NCI-H1930 (cell line): ENCODE measurements at places on chromosomes 2 and 18.

- DNase-seq = no peak
Observed at GRCh38 chr2:162295009-162295408, 23.5 kb downstream of the IFIH1 start.

- no peak for DNase-seq
Observed at GRCh38 chr2:79005216-79005615, 20.3 kb upstream of the REG3G start.

GRCh38 chr2:232492963-232493700, 5.5 kb upstream of the ECEL1 start:
- DNase-seq = no peak

GRCh38 chr2:1509271-1510065, 96.2 kb downstream of the TPO start:
- no peak for DNase-seq

- DNase-seq = no peak
Observed at GRCh38 chr2:119015845-119016244, 73.9 kb downstream of the MARCO start.

DNA sequence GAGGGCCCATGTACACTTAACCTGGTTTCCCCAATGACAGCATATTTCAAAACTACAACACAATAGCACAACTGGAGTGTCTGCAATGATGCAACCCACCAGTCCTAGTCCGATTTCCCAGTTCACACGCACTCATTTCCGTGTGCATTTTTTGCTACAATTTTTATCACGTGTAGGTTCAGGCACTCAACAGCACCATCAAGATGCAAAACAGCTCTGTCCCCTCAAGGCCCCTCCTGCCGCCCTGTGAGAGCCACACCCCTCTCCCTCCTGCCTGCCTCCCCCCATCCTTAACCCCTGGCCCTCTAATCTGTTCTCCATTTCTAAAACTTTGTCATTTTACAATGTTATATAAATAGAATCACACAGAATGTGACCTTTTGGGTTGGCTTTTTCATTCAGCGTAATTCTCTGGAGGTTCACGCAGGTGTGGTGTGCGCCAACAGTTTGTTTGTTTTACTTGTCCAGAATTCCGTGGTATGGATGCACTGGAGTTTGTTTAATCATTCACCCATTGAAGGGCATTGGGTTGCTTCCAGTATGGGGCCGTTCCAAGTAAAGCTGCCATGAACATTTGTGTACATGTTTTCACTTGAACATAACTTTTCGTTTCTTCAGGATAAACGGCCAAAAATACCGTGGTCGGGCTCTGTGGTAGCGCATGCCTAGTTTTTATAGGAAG, 8.4 kb downstream of the KCNIP3 start:
- DNase-seq = no peak

- no peak for DNase-seq
Observed at GRCh38 chr2:219497495-219498279, 1.0 kb upstream of the GMPPA start.

GRCh38 chr2:221876016-221876415, 303.9 kb upstream of the EPHA4 start:
- DNase-seq = no peak

- no peak for DNase-seq
Observed at GRCh38 chr18:58335821-58336220, 291.8 kb downstream of the NEDD4L start.

DNA sequence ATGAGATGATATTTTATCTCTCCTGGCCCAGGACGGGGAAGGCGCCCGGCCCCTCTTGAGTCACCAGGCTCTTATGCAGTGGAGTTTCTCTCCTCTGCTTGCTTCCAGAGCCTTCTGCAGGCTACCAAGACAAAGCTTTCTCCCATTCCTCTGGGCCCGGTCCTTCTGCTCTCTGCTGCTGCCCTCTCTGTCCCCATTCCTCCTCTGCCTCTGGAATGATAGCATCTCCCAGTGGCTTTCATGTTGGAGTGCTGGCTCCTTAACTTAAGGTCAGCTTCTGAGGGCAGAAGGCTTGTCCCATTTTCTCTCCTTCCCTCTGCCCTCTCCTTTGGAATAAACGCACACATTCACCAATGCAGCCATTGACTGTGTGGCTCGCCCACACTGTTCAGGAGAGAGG, 86.2 kb downstream of the SDC1 start:
- DNase-seq = no peak

GRCh38 chr2:127612111-127612822, 33.7 kb upstream of the GPR17 start:
- no peak for DNase-seq

DNA sequence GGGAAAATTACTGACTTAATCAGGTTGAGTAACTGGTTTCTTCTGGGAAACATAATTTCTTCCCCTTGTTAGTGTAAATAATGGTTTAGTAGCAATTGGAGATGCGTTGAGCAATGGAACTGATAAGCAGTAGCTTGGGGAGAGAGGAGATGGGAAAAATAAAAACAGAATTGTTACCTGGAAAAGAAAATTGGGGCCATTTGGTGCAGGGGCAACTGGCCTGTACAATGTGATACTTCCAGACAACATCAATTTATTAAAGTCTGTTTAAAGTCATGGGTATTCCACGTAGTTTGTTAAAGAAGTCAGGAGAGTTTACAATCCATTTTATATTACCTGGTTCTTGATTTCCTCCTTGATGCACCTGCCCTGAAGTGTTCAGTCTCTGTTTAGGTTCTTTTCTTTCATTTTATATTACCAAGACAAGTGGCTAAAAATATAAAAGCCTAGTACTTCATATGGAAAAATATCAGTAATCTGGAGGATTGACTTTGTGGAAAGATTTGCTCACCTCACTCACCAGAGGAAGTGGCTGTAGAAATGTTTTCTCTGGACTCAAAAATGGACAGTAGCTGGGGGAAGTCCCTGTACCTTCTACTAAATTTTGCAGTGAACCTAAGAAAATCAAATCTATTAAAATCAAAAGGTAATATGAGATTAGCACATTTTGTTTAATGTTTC, 161.0 kb downstream of the DDX1 start:
- DNase-seq = no peak

DNA sequence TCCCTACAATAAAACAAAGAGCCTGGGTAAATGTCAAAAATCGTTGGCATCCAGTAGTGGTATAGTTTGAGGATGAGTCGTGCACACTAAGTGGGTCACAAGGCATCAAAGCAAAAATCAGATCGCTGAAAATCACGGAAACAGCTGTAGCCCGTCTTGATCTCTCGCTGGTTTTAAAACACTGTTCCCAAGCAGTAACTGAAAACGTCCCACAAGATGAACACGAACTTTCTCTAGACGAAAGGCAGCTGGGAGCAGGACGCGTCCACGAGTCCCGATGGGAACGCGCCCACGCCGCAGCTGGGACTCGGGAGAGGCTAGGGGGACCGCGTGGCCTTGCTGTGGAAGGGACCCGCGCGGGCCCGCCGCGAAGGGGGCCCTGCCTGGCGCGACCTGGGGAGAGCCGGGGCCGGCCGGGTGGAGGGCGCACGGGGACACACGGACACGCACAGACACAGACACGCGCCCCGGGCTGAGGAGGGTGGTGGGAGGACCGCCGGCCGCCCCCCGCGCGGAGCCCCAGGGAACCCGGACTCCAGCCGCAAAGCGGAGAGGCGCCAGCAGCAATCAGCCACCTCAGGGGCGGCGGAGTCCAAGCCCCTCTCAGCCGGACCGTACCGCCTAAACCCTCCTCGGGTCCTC, 651 bp downstream of the STK17B start:
- no peak for DNase-seq

DNA sequence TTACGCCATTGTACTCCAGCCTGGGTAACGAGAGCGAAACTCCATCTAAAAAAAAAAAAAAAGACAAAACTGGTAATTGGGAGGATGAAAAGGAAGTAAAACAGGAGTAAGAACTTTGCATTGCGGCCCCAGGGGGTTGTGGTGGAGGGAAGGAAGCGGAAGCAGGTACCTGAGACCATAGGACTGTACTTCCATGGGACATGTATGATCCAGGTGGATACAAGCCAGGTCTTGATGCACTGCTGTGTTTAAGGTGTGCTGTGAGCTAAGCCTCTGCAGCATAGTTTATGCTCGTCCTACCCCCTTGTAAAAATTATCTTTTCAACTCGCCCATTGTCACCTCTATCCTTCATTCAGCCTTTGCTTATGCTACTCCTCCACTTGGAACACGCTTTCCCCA, 23.7 kb downstream of the FBXO36 start:
- DNase-seq = no peak

DNA sequence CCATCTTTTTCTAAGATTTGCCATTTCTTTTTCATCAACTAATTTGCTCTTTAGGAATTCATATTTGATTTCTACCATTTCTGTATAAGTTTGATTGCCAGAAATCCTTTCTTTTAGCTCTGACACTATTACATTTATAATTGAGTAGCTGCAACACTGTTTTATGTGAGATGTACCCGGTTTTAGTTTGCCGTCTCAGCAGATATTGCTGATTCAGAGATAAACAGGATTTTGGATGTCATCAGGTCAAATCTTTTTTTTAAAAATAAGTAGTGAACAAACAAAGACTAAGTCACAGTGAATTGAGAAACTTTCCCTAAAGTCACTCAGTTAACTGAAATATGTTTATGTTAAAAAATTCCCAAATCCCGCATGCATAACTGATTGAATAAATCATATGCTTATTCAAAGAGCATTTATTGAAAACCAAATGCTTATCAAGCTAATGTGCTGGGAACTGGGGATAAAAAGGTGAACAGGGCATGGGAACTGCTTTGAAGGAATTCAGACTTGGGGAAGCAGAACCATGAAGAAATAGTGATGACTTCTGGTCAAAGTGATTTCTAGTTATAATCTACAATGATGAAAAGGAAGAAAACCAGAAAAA, 19.5 kb upstream of the CCDC102B start:
- DNase-seq = no peak

DNA sequence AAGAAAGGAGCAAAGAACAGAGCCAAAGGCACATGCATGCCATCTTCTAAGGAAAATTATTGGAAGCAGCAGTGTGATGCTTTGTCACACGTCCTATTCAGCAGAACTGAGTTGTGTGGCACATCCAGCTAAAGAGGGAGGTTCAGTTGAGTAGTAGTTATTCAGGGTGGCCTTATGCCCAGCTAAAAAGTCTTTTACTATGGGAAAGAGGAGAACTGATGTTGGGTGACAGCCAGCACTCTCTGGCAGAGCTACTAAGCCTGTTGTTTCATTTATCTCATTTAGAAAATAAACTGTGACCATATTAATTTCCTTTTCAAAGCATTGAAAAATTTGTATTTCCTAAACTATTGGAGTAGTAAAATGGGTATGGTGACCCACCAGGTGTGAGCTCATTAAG, 18.5 kb downstream of the ITGA6 start:
- DNase-seq = no peak
